ENCODE measurements at places on chromosomes 1 and 21.

DNA sequence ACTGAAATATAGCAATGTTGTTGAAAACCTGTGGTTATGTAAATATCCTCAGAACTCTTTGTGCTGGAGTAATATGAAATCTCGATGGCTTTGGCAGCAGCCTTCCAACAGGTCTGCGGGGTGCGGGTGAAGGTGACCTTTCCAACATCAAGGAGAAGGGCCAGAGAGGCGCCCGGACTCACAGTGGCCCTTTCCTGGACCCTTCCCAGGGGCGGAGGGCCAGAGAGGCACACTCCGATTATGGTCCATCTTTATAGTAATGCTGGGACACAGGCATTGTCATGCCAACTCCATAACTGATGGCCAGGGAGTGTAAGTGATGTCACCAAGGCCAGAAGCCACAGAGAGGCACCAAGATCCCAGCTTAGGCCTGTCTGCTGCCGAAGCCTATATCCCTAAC lies 18.1 kb downstream of the SLC37A1 start:
- no peak for DNase-seq

DNA sequence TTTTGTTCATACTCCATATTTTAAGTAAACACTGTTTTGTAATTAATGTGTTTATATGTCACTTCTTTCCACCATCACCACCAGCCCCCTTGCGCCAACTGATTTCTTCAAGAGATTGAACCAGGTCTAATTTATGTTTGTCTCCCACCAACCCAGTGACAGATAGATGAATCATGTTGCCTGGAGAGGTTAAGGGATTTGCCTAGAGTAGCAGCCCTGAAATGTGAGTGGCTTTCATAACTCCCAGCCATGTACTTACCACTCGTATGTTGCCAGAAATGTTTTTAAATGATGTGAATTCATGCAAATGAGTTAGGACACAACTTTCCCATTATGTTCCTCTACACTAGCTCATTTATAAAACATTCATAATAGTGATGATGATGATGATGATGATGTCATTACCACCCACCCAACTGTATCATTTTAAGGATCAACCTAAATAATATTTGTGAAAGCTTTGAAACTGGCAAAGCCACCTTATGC lies 86.9 kb downstream of the LRRC8D start:
- no peak for DNase-seq

DNA sequence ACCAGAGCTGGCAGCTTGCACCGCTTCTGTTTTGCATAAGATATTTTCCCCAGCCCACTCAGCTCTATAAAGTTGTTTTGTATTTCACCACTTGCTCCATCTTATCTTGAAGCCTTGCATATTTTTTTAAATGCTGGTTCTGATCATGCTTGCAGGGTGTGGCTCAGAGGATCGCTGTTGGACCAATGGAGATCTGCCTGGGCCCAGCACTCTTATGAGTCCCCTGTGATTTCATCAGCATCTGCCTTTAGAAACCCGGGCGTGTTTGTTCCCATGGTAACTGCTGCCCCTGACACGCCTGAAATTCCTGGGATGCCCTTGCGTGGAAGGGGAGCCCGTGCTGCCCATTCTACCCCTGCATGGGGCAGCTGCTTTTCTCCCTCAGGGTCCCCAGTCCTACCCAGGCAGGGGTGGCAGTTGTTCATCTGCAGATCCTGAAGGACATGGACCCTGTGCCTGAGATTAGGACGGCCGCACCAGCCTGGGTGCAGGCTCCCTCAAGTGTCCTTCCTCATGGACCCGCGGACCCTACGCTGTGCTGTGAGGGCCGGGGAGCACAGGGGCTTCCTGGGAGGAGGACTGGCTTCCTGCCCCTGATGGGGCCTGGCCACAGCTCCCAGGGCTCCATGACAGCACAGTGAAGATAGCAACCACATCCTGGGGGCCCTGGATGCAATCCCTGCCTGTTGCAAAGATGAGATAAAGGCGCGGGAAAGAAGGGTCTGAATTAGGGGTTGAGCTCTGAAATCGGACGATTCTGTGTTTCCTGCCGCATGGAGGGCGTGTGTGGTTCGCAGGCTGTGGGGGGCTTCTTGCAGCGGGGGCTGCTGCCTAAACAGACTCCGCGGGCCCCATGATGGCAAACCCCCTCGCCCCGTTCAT lies 226.5 kb downstream of the SDCCAG8 start:
- no peak for DNase-seq

GRCh38 chr1:78370356-78370755 lies 120.4 kb upstream of the PTGFR start:
- DNase-seq = no peak

DNA sequence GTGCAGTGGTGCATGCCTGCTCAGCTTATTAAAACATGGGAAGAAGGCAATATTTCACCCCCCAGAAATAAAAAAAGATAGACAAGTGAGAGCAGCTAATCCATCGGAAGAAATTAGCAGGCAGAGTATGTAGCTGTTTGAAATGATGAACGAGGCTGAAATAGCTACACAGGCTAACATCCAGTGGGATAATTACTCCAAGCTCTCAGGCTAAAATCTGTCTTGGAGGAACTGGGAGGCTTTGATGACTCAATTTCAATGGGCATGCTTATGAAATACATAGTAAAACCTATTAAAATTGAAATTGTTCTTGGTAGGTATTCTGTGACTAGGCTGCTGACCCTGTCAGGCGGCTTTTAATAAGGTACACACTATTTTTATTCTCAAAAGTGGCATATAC lies 84.1 kb upstream of the RRP15 start:
- DNase-seq = no peak

DNA sequence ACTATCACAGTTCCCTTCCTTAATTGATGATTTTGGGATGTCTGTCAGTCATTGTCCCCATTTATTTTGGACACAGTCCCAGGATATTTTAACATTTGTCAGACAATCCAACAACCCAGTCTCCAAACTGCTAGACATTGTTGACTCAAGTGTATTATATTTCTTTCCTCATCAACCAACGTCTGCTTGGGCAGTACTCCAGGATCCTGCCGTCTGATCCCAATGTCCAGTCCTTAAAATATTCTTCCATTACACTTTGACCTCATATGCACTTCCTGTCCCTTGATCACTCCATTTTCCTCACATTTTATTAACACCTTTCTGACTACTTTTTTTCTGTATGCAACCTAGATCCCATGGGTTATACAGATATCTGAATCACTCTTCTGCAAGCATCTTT lies 39.8 kb upstream of the KIAA0040 start:
- DNase-seq = no peak

- DNase-seq = no peak
Measured at GRCh38 chr21:31503939-31504338, 155.6 kb upstream of the SOD1 start.

- no peak for DNase-seq
Measured at GRCh38 chr1:1116701-1117468, 996 bp upstream of the C1orf159 start.

DNA sequence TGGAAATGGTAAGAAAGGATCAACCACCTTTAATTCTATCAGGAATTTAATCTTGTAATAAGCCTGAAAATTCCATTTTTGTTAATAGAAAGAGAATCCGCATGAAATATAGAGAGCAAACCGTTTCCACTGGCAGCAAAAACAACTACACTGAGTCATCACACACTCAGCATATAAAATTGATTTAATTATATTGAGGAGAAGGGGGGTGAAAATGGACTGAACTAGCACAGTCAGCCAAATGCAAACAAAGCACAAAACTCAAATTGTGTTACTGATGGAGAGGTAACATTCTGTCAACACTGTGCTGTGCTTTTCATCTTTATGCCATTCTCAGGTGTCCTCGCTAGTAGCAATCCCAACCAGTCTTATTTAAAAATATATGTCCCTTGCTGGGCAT lies 1583.9 kb downstream of the MRPL39 start:
- DNase-seq = no peak

DNA sequence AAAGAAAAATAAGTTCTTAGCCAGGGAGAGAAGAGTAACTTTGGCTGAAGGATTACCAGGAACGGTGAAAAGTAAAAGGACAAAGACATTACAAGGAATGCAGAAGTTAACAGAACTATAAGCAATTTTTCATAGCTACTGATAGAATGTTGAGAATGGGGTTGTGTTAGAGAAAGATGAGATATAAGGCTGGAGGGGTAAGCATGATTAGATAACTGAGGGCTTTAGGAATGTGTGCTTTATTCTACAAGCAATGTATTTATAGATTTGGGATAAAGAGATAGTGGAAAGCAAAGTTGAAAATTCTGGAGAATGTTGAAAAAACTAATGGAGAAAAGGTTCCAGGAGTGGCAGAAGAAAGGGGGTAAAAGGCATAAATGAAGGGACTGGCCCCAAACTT lies 65.4 kb upstream of the PTCH2 start:
- DNase-seq = no peak

DNA sequence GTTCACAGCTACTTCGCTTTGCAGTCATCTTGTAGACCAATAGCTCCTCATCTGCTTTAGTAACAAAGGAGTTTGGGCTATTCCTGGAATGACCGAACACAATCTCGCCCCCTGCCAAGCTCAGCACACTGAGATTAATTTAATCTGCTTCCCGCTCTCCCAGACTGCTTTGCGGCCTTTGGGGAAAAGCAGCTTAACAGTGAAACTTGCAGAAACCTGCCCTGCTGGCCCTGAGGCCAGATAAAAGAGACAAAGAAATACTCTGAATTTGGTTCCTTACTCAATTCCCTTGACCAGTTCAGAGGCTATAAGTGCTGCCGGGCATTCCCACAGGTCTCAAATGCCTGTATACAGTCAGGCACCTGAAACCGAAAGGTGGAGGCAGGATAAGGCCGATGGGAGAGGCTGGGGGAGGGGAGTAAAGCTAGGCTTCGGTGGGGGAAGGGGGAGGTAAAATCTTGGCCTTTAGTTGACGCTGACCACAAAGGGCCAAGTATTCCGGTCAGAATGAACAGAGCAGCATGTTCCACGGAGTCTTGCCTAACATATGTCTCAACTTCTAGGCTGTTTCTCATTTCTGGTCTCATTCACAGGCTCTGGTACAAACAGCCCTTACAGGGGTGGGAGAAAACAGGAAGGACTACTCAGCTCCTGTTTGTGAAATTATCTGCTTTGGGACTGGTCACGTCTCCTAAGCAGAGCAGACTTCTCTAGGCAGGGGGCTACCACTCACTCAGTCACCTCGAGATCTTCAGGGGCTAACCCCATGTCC lies 17.7 kb upstream of the A3GALT2 start:
- DNase-seq = peak; percentile 61

- DNase-seq = no peak
Measured at GRCh38 chr1:172224871-172225270, 195.6 kb upstream of the C1orf105 start.

GRCh38 chr1:226001963-226002666 lies 3.0 kb upstream of the SDE2 start:
- no peak for DNase-seq

- DNase-seq = no peak
Measured at GRCh38 chr1:30034627-30035521, 688.5 kb downstream of the MATN1 start.

GRCh38 chr1:117146575-117147340 lies 25.2 kb upstream of the TRIM45 start:
- peak; percentile 59 for DNase-seq

- DNase-seq = no peak
Measured at GRCh38 chr21:14271053-14271452, 55.1 kb downstream of the RBM11 start.

GRCh38 chr1:201655243-201655642 lies 116.3 kb downstream of the NAV1 start:
- no peak for DNase-seq

- no peak for DNase-seq
Measured at GRCh38 chr1:77958391-77958790, 20.5 kb downstream of the FUBP1 start.

- no peak for DNase-seq
Measured at GRCh38 chr1:224631462-224632115, 15.5 kb downstream of the CNIH3 start.

- no peak for DNase-seq
Measured at GRCh38 chr1:149846593-149847466, 52.5 kb upstream of the BOLA1 start.

Data from HEK293T (cell line).